ENCODE measurements at places on chromosomes 3 and 15. TPM values are rescaled to one million over a fixed set of nuclear protein-coding genes. Genes with fewer than 3 reads are reported as not detected.

The MYRIP gene
- total RNA-seq = 8.7 TPM

The PLSCR2 gene
- total RNA-seq = 0.90 TPM

The PIF1 gene
- total RNA-seq = 20.7 TPM

The ACTR8 gene
- 31.4 TPM for total RNA-seq

The CLDN1 gene
- total RNA-seq = 2.4 TPM

DNA sequence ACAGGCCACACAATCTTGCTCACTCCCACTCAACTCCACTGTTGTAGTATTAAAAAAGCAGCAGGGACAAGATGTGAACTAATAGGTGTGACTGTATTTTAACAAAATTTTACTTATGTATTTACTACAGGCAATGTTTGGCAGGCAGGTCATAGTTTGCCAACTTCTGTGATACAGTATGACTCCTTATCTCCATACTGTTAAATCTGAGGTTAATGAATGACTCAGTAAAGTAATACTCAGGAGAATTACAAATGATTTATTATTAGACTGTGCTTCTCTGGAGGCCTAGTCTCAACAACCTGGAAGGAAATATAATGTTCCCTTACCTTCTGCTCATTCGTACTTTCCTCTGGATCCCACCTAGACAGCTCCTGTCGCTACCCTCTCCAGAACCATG lies 258.6 kb upstream of the KCNMB2 start:
- H3K36me3 ChIP-seq = no peaks in the 10 kb centered on the region
- DNase-seq = no peak
- H3K27ac ChIP-seq = no peak overlapping the region
- no peaks in the 10 kb centered on the region for H3K4me1 ChIP-seq
- no peak overlapping the region for H3K4me3 ChIP-seq

GRCh38 chr15:64695561-64695992 lies 79.8 kb downstream of the RBPMS2 start:
- peak; percentile 36 for DNase-seq
- no peaks in the 10 kb centered on the region for H3K36me3 ChIP-seq
- H3K27me3 ChIP-seq = no peaks in the 10 kb centered on the region
- peak overlapping the region; percentile 41 for H3K27ac ChIP-seq
- no peaks in the 10 kb centered on the region for H3K4me1 ChIP-seq

- DNase-seq = peak; percentile 92
- no peak overlapping the region for H3K4me3 ChIP-seq
- H3K4me1 ChIP-seq = peaks cover 8% of the 10 kb centered on the region
- no peaks in the 10 kb centered on the region for H3K27me3 ChIP-seq
These were observed 4.8 kb downstream of the LPCAT4 start for GRCh38 chr15:34362047-34362773.

DNA sequence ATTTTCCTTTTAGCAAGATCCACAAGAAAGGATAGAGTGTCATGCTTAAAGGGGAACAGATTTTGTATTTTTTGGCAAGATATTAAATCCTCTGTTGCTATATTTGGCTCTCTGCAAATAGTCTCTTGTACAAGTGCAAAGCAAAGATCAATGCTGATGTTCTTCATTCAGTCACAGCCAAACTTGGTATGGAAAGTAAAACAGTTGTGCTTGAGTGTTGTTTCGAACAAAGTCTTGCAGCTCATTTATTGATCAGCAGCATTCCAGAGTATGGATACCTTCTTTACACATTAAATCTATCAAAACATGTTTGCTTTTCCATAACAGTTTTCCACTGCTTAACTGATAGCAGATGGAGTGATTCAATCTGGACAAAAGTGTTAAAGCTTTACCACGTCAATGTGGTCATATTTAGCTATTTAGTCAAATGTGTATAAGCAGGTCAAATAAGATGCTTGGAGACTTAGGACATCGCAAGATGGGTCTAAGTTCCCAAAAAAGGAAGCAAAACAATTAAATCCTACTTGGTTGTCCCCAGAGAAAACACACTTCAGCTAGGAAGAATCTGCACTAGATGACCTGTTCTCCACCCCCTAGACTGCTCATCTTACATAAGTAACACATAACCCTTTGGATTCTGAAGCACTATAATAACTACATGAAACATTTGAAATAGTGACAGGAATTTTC lies 52.4 kb downstream of the VGLL3 start:
- no peak overlapping the region for H3K4me3 ChIP-seq
- no peak for DNase-seq
- H3K27me3 ChIP-seq = no peaks in the 10 kb centered on the region
- no peaks in the 10 kb centered on the region for H3K36me3 ChIP-seq

DNA sequence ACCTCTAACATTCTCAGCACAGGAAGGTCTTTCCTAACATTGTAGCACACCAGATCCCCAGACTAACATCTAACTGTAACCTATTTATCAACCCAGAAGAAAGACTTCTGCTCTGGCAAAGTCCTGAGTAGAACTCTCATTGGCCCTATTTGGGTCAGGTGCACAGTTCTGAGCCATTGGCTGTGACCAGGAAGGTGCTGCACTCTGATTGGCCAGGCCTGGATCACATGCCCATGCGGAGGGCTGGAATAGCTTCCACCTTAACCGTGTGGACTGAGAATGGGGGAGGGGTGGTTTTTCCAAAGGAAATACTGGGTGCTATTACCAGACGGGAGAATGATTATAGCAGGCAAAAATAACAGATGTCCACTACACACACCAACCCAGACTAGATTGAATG lies 11.5 kb downstream of the FEZF2 start:
- no peak for DNase-seq
- no peaks in the 10 kb centered on the region for H3K4me1 ChIP-seq

DNA sequence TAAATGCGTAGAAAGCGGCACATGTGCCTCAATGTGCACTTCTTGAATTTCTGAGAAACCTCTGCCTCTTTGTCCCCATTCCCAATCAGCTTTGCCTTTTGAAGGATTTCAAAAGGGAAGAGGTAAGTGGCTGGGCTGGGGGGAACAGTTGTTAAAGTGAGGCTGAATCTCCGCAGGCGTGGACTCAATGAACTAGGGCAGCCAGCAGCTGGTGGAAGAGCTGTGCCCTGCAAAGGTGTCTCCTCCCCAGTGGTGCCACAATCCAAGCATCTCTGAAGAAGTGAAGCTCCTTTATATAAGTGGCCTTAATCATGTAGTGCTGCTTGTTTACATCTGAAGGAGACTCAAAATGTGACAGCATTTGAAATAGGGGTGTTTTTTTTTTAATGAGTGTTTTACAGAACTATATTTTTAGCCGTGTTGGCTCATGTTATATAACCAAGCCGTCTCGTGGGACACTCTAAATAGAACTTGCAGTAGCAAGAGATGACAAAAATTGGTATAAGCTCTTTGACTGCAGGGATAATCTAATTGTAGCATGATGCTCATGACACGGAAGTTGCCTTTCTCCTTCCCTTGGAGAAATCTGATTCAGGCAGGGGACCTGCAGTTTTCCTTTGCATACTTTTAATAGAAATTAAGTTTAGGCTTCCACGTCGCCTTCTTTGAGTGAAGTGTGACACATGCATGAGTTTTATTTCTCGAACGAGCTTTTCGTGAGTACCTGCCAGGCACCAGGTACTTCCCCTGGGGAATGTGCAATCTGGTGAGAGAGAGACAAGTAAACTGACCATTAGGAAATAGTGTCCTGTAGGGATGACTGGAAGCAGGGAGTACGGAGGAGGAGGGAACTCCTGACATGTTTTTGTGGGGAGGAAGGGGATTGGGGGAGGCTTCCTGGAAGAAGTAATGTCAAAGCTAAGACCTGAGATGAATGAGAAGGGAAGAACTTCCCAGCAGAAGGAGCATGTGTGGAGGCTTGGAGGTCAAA lies 179.7 kb upstream of the BHLHE40 start:
- H3K36me3 ChIP-seq = no peaks in the 10 kb centered on the region
- no peaks in the 10 kb centered on the region for H3K27me3 ChIP-seq
- DNase-seq = no peak
- no peak overlapping the region for H3K27ac ChIP-seq

DNA sequence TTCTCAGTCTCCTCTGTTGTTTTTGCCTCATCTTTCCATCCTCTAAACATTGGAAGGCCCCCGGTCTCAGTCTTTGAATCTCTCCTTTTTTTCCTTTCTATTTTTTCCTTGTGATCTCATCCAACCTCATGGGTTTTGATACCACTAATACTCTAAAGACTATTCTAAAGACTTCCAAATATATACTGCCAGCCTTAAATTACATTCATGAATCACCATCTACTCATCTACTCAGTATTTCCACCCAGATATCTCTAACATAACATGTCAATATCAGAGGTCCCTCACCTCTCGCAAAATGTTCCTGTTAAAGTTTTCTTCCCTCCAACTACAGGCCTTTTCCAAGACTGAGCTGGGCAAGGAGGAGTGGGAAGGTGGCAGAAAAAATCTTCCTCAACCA lies 282.5 kb upstream of the TTC14 start:
- no peaks in the 10 kb centered on the region for H3K27me3 ChIP-seq
- no peak for DNase-seq
- H3K36me3 ChIP-seq = no peaks in the 10 kb centered on the region
- H3K4me1 ChIP-seq = no peaks in the 10 kb centered on the region
- H3K27ac ChIP-seq = no peak overlapping the region

DNA sequence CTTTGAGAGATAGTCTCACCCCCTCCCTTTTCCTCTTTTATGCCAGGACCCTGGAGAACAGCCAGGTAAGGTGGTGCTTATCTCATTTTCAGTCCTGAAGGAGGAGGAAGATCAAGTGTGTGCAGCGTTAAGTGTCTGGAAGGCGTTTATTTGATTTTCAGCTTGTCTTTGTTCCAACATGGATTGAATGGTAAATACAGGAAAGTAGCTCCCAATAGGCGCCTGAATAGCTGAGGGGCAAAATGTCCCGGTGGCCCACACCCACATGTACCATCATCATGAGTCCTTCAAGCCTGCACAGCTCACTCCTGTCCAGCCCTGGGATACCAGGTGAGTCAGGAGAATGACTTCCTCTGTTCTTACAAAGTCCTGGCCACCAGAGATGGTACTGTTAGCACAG lies 73.5 kb downstream of the CEMIP start:
- H3K27ac ChIP-seq = no peak overlapping the region
- peaks cover 5% of the 10 kb centered on the region for H3K4me1 ChIP-seq
- peak; percentile 53 for DNase-seq
- no peaks in the 10 kb centered on the region for H3K27me3 ChIP-seq
- H3K36me3 ChIP-seq = no peaks in the 10 kb centered on the region

GRCh38 chr3:184658223-184658928 lies 53.5 kb downstream of the MAGEF1 start:
- no peak for DNase-seq
- no peaks in the 10 kb centered on the region for H3K36me3 ChIP-seq
- H3K27ac ChIP-seq = no peak overlapping the region
- H3K27me3 ChIP-seq = no peaks in the 10 kb centered on the region
- no peaks in the 10 kb centered on the region for H3K4me1 ChIP-seq

DNA sequence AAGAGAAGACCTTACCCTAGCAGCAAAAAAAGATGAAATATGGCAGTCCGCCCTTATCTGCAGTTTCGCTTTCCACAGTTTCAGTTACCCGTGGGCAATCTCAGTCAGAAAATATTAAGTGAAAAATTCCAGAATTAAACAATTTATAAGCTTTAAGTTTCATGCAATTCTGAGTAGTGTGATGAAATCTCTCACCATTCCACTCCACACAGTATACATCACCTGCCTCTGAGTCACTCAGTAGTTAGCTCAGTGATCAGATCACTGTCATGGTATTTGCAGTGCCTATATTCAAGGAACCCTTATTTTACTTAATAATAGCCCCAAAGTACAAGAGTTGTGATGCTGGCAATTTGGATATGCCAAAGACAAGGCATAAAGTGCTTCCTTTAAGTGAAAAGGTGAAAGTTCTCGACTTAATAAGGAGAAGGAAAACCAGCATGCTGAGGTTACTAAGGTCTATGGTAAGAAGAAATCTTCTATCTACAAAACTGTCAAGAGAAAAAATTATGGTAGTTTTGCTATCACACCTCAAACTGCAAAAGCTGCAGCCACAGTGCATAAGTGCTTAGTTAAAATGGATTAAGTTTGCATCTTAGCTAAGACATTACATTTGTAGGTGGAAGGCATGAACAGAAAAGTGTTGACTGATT lies 48.1 kb downstream of the HSPBAP1 start:
- H3K36me3 ChIP-seq = no peaks in the 10 kb centered on the region
- DNase-seq = no peak
- H3K27ac ChIP-seq = no peak overlapping the region
- no peaks in the 10 kb centered on the region for H3K27me3 ChIP-seq

- H3K36me3 ChIP-seq = no peaks in the 10 kb centered on the region
- H3K27me3 ChIP-seq = no peaks in the 10 kb centered on the region
- H3K4me3 ChIP-seq = no peak overlapping the region
- H3K4me1 ChIP-seq = no peaks in the 10 kb centered on the region
These were observed 61.5 kb downstream of the P3H2 start for GRCh38 chr3:190059242-190059590.

GRCh38 chr15:74605795-74606150 lies 9.9 kb upstream of the CLK3 start:
- DNase-seq = no peak
- H3K27ac ChIP-seq = no peak overlapping the region
- H3K36me3 ChIP-seq = no peaks in the 10 kb centered on the region
- H3K4me1 ChIP-seq = no peaks in the 10 kb centered on the region

GRCh38 chr15:88623061-88623460 lies 1.9 kb downstream of the AEN start:
- peaks cover 15% of the 10 kb centered on the region for H3K4me1 ChIP-seq
- H3K36me3 ChIP-seq = no peaks in the 10 kb centered on the region
- no peak for DNase-seq
- H3K4me3 ChIP-seq = no peak overlapping the region

GRCh38 chr15:29045717-29046116 lies 159.9 kb downstream of the APBA2 start:
- H3K4me3 ChIP-seq = no peak overlapping the region
- no peak for DNase-seq
- H3K4me1 ChIP-seq = no peaks in the 10 kb centered on the region
- no peak overlapping the region for H3K27ac ChIP-seq
